ENCODE measurements at places on chromosomes 12 and 14. TPM values are rescaled to one million over a fixed set of nuclear protein-coding genes. Genes with fewer than 3 reads are reported as not detected.

DNA sequence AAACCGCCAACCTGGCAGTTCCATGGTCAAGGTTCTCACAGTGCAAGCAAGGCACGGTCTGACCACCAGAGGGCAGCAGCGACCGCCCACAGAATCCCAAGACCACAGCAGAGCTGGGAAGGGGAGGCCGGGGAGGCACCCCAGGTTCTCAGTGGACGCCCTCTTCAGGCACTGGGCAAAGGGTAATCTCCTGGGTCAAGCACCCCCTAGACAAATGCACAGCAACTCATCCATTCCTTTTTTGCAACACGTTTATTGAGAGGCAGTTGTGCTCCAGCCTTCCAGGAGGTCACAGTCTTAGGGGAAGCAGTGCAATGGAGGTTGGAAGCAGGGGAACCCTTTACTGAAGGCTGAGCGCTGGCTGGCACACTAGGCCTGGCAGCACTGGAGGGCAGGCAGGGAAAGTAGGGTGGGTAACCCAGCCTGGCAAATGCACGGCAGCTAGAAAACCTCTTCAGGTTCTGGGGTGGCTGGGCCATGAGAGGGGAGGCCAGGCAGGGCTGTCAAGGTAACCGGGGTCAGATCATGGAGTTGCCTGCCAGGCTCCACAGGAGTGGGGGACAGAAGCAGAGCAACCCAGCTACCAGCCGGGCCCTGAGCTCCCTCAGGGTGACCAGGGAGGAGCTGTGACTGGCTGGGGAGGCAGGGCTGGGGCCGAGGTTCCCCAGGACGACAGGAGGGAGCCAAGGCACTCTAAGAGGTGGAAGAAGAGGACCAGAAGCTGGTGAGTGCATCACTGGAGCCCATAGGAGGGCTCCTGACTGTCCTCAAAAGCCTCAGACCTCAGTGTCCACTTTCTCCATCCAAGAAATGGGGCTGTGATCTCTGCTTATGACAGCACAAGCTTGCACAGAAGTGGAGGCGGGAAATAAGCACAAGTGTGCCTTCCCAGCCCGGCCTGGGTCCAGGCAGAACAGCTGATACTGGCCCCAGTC, 1.8 kb upstream of the RHOF start:
- peak; percentile 67 for DNase-seq

DNA sequence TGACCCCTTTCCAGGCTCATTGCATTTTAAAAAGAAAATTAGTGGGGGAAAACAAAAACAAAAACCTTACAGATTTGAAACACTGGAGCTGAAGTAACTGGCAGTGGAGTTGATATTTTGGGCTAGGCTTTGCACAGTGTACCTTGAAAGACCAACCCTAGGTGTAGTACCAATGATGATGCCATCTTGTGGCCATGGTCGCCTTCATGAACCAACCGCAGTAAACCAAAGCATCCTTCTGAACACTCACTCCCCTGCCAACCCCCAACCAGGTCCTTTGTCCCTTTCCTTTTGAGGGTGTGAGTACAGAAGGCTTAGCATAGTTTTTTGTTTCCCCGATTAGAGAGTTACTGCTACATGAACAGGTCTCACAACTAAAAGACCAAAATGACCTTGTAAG, 5.9 kb downstream of the TOMM20L start:
- DNase-seq, result no peak

DNA sequence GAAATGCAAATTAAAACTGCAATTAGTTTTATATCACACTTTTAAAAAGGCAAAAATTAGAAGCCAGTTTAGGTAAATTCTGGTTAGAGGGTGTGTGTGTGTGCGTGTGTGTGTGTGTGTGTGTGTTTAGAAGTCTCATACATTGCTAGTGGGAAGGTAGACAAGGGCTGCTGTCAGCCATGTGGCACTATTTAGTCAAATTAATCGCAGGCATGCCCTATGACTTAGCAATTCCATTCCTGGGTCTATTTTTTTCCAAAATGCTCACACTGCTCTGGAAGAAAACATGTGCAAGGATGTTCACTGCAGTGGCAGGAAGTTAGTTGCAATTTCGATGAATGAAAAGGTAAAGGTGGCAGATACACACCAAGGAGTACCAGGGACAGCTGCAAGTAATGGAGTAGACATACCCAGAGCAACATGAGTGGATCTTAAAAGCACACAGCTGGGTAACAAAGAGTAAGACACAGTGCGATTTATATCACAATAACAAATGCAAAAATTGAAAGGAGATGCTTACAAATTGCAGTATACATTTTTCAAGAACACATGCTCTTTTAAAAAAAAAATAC, 11.6 kb downstream of the CAPZA3 start:
- DNase-seq, result no peak

GRCh38 chr14:34018125-34018524, 67.3 kb upstream of the EGLN3 start:
- no peak for DNase-seq

Gene GSKIP
- total RNA-seq, result 253 TPM
